ENCODE measurements at places on chromosomes 11 and 22.

DNA sequence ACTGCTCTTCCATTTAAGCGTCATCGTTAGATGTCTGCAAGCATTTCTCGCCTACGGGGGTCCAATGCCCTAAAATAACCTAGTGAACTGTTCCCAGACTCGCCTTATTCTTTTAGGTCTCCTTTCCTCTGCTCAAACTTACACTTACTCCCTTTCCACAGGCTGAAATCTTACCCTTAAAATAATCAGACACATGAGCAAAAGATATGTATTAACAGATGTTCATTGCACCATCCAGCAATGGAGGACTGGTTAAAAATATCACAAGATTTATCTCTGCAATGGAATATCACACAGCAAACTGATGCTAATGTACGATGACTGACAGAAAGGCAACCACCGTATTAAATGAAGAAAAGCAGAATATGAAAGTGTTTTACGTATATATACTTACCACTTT, 1.6 kb upstream of the CSTF3 start:
- no peak for DNase-seq

- no peak for DNase-seq
Measured at GRCh38 chr11:131837562-131837961, 467.1 kb downstream of the NTM start.

DNA sequence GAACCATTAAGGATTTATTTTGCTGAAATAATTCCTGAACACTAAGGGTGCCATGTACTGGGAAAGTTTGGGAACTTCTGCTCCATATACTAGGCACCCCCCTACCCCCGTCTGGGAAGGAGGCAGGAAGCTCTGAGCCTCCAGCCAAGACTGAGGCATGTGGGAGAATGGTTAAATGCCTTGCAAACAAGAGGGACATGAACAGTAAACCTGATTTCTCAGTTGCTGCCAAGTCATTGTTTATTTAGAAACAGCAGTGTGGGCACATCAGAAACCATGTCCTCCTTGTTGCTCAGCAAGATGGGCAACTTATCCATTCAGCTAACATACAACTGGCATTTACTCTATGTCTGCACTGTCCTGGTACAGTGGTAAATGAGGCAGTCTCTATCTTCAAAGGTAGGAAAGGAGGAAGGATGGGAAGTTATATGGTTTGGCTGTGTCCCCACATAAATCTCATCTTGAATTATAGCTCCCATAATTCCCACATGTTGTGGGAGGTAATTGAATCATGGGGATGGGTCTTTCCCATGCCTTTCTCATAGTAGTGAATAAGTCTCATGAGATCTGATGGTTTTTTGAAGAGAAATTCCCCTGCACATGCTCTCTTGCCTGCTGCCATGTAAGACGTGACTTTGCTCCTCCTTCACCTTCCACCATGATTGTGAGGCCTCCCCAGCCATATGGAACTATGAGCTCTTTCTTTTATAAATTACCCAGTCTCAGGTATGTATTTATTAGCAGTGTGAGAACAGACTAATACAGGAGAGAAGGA, 459.1 kb downstream of the MIAT start:
- DNase-seq, result peak; percentile 62

GRCh38 chr22:48103126-48103875, 1340.9 kb downstream of the TBC1D22A start:
- no peak for DNase-seq

- DNase-seq, result no peak
Measured at GRCh38 chr11:119422809-119423508, at the start of gene THY1. Gene THY1 (minus strand): TSS chr11:119423172. CDS start chr11:119420905, 2,267 bp downstream.

DNA sequence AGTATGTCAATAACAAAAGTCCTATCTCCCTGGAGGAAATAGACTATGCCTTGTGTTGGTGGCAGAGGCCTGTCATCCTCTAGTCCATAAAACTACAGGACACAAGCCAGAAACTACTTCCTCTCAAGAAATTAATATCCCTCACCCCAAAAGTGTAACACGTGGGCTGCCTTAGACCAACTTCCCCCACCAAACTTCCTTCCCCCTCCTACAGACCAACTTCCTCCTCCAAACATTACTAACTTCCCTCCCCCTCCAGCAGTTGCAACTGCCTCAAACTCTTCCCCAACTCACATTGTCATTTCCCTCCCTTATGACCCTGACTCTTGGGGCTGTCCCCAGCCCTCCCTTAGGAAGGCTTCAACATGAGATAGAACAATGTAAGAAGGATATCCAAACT, 6.3 kb downstream of the OR52K2 start:
- no peak for DNase-seq

GRCh38 chr11:36373016-36374010, 77.2 kb downstream of the PRR5L start:
- DNase-seq, result peak; percentile 29

DNA sequence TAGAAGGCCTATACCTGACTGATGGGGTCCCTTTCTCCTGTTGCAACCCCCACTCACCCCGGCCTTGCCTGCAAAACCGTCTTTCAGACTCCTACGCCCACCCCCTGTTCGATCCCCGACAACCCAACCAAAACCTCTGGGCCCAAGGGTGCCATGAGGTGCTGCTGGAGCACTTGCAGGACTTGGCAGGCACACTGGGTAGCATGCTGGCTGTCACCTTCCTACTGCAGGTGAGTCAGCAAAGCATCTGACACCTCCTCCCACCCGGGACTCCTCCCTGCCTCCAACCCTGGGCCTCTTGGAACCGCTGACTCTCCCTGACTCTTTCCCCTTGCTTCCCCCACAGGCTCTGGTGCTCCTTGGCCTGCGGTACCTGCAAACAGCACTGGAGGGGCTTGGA, 1.2 kb downstream of the ROM1 start:
- peak; percentile 31 for DNase-seq

DNA sequence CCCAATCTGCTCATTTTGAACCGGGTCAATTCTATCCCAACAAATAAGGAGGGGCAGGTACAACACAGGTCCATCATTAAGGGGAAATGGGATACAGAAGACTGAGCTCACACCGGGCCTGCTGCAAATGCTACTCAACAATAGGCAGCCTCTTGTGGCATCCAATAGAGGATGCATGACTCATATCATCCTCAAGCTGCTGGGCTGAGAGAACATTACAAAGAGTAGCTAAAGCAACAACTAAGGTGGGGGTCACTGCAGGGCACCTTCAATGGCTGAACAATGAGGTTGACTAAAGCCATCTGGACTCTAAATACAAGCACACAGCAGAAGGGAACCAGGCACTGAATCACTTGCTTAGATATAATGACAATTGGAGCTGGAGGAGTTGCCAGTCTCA, 130.1 kb upstream of the SYN3 start:
- no peak for DNase-seq

DNA sequence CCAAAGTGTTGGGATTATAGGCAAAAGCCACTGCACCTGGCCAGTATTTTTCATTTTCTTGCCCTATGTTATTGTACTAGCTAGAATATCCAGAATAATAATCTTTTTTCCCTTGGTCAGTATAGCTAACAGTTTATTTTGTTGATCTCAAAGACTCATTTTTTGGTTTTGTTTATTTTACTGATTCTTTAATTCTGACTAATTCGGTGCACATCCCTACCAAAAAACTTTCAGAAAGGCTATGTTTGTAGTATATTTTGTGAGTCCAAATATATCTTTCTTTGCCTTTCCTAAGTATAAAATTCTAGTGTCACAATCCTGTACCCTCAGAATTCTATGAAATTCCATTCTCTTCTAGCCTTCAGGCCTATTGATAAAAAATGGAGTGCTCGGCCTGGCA, 84.3 kb downstream of the PHF21A start:
- no peak for DNase-seq

GRCh38 chr22:32701034-32701433, 100.5 kb upstream of the TIMP3 start:
- no peak for DNase-seq

DNA sequence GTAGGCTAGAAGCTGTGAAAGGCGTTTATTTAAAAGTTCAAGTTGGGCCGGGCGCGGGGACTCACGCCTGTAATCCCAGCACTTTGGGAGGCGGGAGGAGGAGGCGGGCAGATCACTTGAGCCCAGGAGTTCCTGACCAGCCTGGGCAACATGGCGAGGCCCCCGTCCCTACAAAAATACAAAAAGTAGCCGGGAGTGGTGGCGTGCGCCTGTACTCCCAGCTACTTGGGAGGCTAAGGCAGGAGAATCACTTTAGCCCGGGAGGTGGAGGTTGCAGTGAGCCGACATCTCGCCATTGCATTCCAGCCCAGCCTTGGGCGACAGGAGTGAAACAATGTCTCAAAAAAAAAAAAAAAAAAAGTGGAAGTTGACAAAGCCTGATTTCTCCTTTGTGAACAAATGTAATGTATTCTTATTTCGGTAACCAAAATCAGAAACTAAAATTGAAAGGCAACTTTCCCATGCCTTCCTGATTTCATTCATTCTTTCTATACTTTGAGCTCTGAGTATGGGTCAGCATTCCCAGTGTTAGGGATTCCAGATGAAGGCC, 825 bp downstream of the PTPMT1 start:
- no peak for DNase-seq
